COR-L47 (cell line): ENCODE measurements at places on chromosomes 5 and 9.

DNA sequence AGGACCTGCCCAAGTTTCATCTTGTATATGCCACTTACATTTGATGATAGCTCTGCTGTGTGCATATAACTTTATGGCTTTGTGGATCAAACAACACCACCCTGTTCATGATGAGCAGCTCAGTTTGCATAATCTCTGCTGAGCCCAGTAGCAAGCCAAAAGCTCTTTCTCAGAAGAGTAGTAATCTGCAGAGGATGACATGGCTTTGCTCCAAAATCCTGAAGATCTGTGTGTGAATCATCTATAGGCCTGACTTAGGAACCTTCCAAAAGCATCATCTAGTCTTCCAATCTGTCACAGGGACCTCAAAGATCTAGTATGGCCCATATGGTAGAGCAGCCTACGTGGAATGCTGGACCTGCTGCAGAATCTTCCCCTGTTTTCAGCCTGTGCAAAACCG lies 394.6 kb downstream of the PSAT1 start:
- DNase-seq = no peak

- no peak for DNase-seq
Observed at GRCh38 chr9:131334629-131335367, 45.3 kb downstream of the PLPP7 start.

GRCh38 chr9:13140843-13141592 lies 138.5 kb downstream of the MPDZ start:
- DNase-seq = no peak

- DNase-seq = no peak
Observed at GRCh38 chr5:51983161-51983560, 599.9 kb downstream of the ISL1 start.

- no peak for DNase-seq
Observed at GRCh38 chr9:114071197-114071795, 6.8 kb downstream of the AMBP start.

GRCh38 chr5:175328176-175328575 lies 115.8 kb downstream of the DRD1 start:
- no peak for DNase-seq

DNA sequence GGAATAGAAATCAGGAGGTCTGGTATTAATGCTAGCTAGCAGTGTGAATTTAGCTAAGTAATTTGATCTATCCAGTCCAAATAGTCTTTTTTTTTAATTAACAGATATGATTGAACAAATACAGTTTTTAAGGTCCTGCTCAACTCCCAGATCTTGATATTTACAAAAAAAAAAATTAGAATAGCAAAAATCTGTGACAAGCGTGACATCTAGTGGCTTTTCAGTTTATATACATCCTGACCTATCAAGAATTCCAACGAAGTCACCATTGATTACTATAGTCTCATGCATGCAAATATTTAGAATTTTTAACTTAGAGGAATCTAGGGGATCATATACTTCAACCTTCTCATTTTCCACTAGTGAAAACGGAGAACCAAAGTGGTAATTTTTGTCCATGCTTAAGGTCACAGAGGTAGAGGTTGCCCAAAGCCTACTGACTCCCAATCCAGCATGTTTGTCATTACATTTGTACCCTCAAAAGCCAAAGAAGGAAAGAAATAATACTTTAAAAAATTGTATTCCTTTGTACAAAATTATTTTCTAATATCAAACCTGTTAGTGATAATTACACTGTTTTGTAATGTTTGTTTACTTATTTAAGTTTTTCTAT lies 17.6 kb upstream of the TARS1 start:
- no peak for DNase-seq

DNA sequence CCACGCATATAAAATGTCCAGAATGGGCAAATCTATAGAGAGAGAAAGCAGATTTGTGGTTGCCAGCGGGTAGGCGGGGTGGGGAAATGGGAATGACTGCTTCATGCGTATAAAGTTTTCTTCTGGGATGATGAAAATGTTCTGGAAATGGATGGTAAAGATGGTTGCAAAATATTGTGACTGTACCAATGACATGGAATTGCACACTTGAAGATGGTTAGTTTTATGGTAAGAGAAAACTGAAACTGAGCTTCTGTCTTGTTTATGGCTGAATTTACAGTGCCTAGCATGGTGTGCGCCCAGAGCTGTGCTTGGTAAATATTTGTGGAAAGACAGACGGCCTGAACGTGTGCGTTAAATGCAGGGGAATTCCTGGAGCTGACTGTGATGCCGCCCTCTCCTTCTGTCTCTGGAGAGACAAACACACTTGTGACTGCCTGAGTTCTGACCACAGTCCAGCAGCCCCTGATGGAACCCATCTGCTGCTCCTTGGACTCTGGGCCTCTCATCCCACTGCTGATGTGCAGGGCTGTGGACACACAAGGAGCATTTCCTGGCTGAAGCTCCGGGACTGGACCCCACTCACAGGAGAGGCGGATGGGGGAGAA lies 8.6 kb upstream of the PTGES start:
- DNase-seq = no peak
